Stimulated activated CD8-positive, alpha-beta memory T cell treated with anti-CD3 and anti-CD28 coated beads, Interleukin-15, amount 100 ng/mL, for 4 hours (primary cell): ENCODE measurements at places on chromosomes 3 and 15.

DNA sequence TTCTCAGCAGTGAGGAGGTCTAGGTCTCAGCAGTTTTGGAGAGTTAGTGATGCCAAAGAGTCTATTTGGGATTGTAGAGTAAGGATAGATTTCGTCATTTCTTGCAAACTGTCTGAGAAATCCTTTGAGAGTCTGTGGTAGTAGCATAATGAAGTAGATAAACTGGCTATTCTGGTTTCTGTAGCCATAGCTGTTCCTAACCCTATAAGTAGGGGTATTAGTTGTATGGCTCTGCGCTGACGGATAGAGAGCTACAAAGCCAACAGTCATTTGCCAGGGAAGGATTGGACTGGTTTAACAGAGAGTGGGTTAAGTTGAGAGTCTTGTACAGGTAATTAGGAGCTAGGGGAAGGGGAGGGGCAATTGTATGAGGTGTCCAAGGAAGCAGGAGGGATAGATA, 50.6 kb downstream of the KLHDC8B start:
- no peak for DNase-seq

GRCh38 chr3:148958696-148959095, 32.6 kb upstream of the GYG1 start:
- no peak for DNase-seq

DNA sequence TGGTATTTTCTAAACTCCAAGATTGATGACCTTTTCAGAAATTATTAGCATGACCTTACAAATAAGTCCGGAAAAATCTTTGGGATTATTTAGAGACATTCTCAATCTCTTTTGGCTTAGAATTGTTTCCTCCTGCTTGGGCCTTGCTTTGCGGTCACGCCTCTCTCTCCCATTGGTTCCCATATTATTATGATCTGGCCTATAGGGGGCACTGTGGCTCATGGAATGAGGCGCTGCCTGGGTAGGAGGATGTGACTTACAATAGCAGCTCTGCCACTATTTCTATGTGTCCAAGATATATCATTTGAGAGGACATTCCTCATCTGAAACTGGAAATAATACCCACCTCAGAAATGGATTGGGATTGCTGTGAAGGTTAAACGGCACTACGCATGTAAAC, 464.9 kb downstream of the MFSD1 start:
- no peak for DNase-seq

DNA sequence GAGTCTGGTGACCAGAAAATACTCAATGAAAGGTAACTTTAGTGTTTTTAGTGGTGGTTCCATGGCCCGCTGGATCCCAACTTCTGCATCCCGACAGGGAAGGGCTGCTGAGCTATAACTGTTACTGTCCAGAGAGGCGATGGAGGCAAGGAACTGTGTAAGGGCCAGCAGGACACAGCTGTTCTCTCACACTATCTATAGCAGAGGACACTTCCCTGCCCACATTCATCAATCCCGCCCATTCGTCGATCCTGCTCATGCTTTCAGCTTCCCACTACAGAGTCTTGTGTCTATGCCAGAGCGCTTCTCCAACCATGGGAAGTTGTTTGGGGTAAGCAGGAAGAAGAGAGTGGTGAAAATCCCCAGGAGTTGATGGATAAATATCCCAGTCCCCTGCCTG, 8.4 kb downstream of the COLQ start:
- no peak for DNase-seq

- no peak for DNase-seq
Observed at GRCh38 chr3:95894820-95895219, 919.6 kb upstream of the EPHA6 start.

GRCh38 chr15:92979011-92979701, 79.0 kb downstream of the CHD2 start:
- DNase-seq: no peak

- DNase-seq: no peak
Observed at GRCh38 chr15:66172324-66172980, 81.1 kb downstream of the MEGF11 start.

DNA sequence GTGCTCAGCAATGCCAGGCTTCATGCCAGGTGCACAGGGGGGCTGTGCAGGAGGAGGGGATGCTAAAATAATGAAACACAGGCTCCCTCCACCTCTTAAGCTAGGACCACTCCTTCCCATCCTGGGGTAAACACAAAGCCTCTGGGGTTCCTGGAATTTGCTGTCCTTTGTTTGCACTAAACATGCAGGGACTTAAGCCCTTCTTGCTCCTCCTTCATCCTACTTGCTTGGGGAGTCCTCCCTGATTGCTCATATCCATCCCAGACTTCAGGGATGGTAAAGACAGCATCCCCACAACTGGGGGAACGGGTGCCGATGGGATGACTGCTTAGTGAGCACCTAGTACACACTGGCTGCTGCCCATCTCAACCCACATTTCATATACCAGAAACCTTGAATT, 5.1 kb downstream of the LINGO1 start:
- no peak for DNase-seq

- no peak for DNase-seq
Observed at GRCh38 chr3:192844836-192845525, 72.7 kb downstream of the MB21D2 start.
